Pulmonary artery endothelial cell (primary cell): ENCODE measurements at places on chromosomes 1 and 21. TPM values are rescaled to one million over a fixed set of nuclear protein-coding genes. Genes with fewer than 3 reads are reported as not detected.

DNA sequence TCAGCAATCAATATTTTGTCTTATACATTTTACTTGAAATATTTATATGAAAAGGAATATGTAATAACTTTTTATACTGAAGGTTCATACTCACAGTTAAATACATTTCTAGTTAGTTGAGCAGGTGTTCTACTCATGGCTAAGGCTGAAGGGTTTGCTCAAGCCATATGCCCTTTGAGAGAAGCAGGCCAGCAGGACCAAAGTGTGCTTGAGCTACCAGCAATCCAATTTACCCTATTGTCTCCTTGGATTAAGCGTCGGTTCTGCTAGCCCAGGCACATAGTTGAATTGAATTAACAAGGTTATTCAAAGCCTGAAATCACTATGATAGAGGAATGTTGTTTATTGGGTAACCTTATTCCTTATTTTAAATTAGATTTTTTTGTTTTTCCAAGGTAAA is 151.5 kb upstream of the BACE2 start:
- no peak for DNase-seq

GRCh38 chr1:67749263-67749843 is 64.4 kb downstream of the GADD45A start:
- DNase-seq: no peak

DNA sequence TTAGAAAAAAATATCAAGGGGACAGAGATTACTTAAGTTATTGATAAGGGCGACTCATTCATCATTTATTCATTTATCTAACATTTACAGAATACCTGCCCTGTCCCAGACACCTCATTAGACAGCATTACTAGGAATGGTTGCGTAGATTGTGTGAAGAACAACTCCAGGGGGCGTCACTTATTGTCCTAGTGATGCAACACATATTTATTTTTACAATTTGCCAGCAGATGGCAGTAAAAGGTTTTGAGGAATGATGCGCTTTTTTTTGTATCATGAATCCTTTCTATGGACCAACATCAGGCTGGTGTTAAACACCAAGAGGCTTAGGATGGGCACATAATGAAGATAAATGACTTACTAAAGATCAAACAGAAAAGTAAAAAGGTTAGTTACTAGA is 5.5 kb downstream of the NCAM2 start:
- DNase-seq: no peak

- no peak for DNase-seq
Measured at GRCh38 chr1:34398916-34399275, 222.2 kb downstream of the C1orf94 start.

DNA sequence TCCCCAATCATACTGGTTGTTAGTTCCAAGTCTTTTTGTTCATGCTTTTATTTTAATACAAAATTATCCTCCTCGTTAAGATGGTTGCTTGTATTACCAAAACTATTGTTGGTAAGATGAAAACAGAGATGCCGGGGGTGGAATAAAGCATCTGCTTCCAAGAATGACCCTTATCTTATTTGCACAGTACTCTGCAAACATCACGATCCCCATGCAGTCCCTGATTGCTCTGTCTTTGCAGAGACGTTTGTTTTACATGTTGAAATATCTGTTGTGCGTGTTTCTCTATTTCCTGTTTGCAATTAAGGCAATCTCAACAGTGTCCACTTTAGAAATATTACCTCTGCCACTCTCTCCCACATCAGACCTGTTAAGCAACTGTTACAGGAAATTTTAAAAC is 141.3 kb upstream of the NCAM2 start:
- DNase-seq: no peak

The MAP3K6 gene
- total RNA-seq: 10.0 and 10.4 TPM in 2 replicates

GRCh38 chr1:234720709-234721441 is 110.9 kb upstream of the IRF2BP2 start:
- DNase-seq: no peak

The AQP10 gene
- 0.07 and 0.13 TPM in 2 replicates for total RNA-seq

The C1orf167 gene
- total RNA-seq: not detected in 2 replicates

GRCh38 chr1:205047764-205048231 is 4.8 kb downstream of the CNTN2 start:
- no peak for DNase-seq

The ZNF672 gene
- 21.5 and 21.7 TPM in 2 replicates for total RNA-seq

The SPRR4 gene
- not detected in 2 replicates for total RNA-seq

The ADORA3 gene
- total RNA-seq: not detected in 2 replicates

GRCh38 chr1:101000131-101000873 is 25.3 kb downstream of the DPH5 start:
- DNase-seq: no peak

The DONSON gene
- 16.1 and 27.2 TPM in 2 replicates for total RNA-seq

DNA sequence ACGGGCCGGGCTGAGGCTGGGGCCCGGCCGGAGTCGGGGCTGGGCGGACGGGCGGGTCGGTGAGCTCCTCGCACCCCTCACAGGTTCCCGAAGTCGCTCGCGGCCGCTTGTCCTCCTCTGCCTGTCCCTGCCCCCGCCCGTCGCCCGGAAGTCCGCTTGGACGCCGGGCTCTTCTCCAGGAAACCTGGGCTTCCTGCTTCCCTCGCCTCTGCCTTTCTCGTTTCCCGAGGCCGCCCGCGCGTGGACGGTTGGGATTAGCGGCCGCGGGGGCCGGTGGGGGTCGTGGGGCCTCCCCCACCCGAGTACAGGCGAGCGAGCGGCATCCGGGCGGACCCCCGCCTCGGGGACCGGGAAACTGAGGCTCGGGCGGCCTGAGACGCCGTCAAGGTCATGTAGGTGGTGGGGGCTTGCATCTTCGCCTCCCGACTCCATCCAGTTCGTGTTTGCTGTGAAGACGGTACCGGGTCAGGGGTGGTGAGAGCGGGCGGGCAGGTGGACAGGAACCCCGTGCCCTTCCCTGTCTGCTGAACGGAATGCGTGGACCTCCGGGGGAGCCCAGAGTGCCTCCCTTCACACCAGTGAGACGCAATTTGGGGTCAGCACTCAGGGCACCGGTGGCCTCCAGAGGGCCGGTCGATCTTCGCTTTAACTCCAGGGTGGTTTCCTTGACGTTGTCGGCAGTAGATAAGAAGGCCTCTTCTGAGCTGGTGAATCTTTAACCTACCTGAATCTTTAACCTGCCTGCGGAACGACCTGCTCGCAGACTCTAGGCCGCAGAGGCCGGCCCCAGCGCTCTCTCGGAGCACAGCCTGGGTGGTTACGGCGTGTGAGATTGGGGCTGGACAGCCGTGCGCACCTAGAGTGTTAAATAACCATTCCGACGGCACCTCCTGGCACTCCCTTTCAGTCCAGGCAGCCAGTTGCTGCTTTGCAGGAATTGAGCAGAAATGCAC is 686 bp downstream of the ARF1 start:
- DNase-seq: no peak

The TCEANC2 gene
- total RNA-seq: 2.6 and 3.7 TPM in 2 replicates

DNA sequence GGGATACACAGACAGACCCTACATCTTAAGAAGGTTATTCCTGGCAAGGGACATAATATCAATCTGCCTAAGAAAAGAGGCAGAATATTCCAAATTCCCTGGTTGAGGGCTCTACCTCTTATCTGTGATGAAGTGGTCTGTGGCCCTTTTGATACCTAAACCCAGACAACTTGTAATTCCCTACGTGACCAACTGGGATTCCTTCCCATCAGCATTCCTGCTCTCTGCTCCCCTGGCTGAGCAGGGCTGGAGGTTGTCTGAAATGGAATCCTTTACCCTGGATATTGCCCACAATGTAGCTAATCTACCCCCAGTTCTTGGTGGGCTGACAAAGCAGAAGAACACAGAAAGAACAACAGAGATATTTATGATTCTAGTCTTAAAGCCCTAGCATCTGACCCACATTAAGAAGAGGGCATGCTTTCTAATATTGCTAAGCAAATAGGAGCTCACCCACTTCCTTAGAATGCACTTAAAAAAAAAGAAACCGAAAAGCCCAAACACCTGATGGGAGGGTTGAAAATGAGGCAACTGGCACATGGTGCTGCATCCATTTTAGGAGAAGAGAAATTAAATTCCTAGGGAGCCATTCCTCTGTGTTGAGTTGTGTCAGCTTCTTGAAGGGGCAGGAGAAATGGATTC is 36.8 kb downstream of the GADD45A start:
- no peak for DNase-seq

- DNase-seq: no peak
Measured at GRCh38 chr1:234841710-234842231, 231.8 kb upstream of the IRF2BP2 start.

The VHLL gene
- total RNA-seq: 0.13 TPM in 1 of 2 replicates, not detected in the other

- DNase-seq: no peak
Measured at GRCh38 chr1:11478571-11479374, at the start of gene DISP3. Gene DISP3, plus strand, starts transcription at chr1:11479155. Its CDS starts 21,838 bp downstream, at chr1:11500993.

- no peak for DNase-seq
Measured at GRCh38 chr1:181033128-181033798, 520 bp upstream of the MR1 start.

- DNase-seq: no peak
Measured at GRCh38 chr1:213956295-213956770, 31.4 kb upstream of the PROX1 start.

The C8B gene
- total RNA-seq: not detected in 2 replicates

DNA sequence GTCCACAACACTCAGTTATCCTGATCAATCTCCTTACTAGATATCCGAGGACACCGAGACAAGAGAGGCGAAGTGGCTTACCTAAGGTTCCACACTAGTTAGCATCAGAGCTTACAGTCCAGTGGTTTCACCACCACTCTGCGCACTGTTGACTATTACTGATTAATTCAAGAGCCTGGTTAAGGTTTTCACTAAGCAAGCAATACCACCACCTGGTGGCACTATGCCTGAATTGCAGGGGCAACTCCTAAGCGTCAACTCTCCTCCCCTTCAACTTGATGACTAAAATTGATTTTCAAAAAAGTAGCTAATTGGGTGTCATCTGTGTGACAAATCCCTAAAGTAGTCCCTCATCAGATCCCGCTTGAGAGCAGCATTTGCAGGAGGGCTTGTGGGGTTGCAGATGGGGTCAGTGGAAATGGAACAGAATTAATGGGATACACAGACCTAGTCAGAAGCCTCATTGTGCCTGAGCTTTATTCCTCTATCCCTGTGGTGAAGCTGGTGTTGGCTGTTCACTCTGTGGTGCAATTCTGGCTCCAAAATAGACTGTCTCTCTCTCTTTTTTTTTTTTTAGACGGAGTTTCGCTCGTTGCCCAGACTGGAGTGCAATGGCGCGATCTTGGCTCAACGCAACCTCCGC is 9.1 kb downstream of the TTC22 start:
- no peak for DNase-seq

GRCh38 chr1:205375835-205376545 is 19.3 kb upstream of the KLHDC8A start:
- no peak for DNase-seq

DNA sequence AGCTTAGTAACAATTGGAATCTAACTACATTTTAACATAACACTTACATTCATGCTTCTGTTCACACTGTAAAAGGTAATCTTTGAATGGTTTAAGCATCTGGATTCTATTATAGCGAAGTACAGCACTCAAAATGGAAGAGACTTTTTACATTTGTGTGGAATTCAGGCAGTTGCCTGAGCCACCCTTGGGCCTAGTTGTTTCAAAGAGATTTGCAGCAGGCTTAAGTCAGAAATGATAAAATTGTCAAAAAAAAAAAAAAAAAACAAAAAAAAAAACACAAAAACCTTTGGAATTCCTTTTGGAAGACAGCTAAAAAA is 199.9 kb downstream of the LYPLAL1 start:
- no peak for DNase-seq

DNA sequence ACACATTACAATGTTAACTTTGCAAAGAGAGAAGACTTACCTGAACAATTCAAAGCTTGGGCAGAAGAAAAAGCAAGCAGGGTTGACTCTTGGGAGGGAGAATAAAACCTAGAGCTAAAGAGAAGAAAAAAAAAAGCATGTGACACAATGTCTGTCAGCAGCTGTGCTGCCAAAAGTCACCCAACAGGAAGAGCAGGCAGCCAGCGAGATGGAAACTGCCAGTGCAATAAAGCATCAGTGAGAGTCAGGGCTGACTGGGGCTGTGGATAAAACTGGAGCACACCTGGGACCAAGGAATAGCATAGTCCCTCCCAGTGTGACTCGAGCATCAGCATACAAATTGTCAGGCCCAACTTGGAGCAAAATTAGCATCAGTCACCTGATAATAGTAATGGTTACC is 65.0 kb upstream of the SLC22A15 start:
- no peak for DNase-seq

The BACE2 gene
- 129 and 132 TPM in 2 replicates for total RNA-seq

The PADI1 gene
- not detected in 2 replicates for total RNA-seq

The OR2T29 gene
- total RNA-seq: not detected in 2 replicates

The TRPM2 gene
- total RNA-seq: not detected in 2 replicates

DNA sequence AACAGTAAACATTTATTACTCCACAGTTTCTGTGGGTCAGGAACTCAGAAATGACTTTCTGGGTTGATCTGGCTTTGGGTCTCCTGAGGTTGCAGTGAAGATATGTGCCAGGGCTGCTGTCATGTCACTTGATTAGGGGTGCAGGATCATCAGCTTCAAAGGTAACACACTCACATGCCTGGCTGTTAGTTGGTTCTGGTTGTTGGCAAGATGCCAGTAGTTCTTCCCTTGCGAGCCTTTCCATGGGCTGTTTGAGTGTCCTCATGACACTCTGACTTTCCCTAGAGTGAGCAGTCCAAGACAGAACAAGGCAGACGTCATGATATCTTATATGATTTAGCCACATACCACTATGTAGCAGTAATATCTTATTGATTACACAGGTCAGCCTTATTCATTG is 1.8 kb downstream of the SWT1 start:
- DNase-seq: no peak

DNA sequence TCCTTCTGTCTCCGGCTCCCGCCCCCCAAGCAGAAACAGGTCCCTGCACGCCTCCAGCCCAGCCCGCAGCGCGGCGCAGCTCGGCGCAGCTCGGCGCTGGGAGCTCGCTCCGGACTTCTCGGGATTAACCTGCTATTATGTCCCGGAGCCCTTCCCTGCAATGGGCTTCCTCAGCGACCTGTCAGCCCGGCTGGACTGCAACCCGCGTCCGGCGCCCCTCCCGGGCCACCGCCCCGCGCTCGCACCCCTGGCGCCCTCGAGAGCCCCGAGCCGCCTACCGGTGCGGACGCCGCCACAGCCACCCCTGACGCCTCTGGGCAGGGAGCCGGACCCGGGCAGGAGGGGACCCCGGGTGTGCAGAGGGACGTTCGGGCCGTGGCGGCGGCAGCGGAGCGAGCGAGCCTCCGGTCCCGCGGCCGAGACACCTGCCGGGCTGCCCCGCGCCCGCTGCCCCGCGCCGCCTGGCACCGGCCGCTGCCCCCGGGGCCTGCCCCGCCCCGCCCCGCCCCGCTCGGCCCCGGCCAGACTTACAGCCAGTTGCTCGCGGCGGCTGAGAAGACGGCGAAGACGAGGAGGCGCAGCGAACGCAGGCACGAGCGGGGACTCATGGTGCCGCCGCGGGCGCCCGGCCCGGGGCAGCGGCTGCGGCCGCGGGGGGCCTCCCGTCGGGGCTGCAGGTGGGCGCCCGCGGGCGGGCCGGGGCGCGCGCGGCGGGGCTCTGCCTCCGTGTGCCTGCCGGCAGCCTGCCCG is 407 bp downstream of the WNT4 start:
- DNase-seq: no peak

DNA sequence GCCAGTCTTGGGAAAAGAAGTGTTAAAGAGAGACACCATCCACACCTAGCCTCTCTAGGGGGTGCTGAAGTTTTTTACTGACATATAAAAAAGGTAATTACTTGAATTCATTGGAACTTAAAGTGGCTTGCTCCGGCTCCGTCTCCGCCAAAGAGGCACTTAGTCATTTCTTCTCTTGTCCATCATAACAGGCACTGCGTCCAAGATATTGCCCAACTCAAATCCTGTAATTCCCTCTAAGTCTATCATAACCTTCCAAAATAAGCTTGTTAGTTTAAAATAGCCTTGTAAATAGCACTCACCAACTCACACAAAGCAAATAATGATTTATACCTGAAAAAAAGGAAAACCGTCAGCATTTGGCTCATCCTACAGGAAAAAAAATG is 160.5 kb downstream of the ZBTB18 start:
- no peak for DNase-seq

The SLC44A3 gene
- total RNA-seq: 0.20 and 1.2 TPM in 2 replicates

The RBM11 gene
- not detected in 2 replicates for total RNA-seq
